ENCODE measurements at places on chromosomes 1 and 21. TPM values are rescaled to one million over a fixed set of nuclear protein-coding genes. Genes with fewer than 3 reads are reported as not detected.

PLA2G2C gene
- not detected for total RNA-seq

FCRL2 gene
- total RNA-seq: 0.20 TPM

GRCh38 chr1:5917281-5917590 is 75.0 kb downstream of the NPHP4 start:
- no peak for DNase-seq

- DNase-seq: no peak
Measured at GRCh38 chr1:5632224-5632623, 360.0 kb downstream of the NPHP4 start.

TRIM46 gene
- total RNA-seq: 0.43 TPM

GSTM5 gene
- 18.1 TPM for total RNA-seq

CD1D gene
- 5.3 TPM for total RNA-seq

Data from upper lobe of right lung (tissue), 1 donor.